ENCODE measurements at places on chromosomes 1 and 21.

GRCh38 chr1:225451340-225451739 lies 23.5 kb upstream of the LBR start:
- DNase-seq = no peak

- no peak for DNase-seq
Measured at GRCh38 chr1:1122981-1123480, 7.1 kb upstream of the C1orf159 start.

- DNase-seq = no peak
Measured at GRCh38 chr1:46315669-46316403, 12.3 kb downstream of the UQCRH start.

DNA sequence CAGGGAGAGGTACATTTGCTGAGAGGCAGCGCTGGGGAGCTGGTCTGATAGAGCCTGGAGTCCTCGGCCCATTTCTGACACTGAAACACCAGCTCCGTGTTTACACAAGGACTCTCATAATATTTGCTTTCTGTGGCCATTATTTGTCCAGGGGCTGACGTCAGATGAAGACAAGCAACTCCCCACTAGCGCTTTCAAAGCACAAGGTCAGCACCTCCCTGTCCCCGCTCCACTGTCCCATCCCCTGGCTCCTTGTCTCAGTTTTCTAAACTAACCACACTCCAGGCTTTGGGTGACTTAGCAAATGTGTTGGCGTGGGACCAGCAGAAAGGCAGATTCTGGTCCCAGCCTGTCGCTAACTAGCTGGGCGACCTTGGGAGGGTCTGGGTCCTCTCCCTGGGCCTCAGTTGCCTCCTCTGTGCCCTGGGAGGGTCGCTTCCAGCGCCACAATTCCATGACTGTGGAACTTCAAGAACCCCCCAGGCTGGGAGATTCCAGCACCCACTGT lies 37.4 kb upstream of the ZBTB40 start:
- peak; percentile 93 for DNase-seq

- no peak for DNase-seq
Measured at GRCh38 chr1:77513839-77514763, 168.4 kb downstream of the ZZZ3 start.

DNA sequence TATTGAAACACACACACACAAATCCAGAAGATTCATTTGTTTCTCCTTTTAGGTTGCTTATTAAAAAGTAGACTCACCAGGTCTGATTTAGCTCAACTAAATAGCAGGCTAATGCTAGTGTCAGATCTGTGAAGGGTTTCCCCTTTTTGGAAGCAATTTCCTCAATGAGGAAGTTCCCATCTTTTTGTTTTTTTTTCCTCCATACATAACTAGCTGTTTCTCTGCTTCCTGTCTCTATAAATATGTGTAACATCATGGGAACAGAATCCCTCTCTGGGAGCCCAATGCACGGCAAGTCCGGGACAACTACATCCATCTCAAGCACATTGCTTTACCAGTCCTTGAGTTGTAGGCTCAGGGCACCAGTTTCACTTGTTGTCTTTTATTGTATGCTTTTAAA lies 1421.1 kb downstream of the PLA2G4A start:
- DNase-seq = no peak

- no peak for DNase-seq
Measured at GRCh38 chr1:213969958-213970555, 17.7 kb upstream of the PROX1 start.

DNA sequence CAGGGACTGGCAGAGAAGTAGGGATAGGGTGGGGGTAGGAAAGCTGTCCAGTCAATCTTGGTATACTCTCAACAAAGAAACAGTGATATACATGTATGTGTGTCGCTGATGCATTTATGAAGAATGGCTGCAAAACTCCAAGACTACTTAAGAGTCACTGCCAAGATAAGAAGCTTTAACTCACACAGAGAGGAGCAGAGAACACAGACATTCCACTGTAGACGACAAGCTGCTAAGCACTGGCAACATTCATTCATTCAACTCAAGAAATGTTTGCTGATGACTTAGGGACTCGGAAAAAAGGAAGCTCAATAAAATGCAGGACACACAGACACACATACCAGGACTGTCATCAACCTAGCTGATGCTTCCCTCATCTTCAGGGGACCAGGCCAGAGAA lies 5.5 kb downstream of the CTNNBIP1 start:
- no peak for DNase-seq

DNA sequence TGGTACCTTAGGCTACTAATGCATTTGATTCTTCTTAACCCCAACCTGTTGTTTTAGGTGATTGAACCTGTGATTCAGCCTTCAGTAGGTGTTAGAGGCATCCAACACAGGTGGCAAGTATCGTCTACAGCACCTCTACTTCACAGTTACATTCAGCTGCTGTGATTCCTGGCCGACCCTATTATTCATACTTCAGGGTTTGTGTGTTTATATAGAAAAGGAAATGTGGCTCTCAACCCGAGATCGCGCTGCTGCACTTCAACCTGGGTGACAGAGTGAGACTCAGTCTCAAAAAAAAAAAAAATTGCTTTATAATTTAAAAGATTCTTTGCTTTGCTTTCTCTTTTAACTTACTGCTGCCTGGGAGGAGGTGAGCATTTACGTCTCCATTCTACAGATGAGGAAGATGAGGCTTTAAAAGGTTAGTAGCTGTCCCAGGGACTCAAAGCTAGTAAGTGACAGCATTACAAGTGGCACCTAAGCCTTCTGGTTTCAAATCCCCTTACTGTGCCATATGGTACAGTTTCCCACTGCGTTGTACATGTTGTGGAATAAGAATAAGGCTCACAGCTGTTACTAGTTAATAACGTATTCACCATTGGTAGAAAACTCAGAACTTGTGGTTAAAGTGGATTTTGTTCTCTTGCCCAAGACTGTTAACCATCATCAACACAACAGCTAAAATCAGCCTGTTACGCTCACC lies 9.9 kb upstream of the GPR25 start:
- no peak for DNase-seq

GRCh38 chr21:42939582-42940413 lies 14.4 kb upstream of the ERVH48-1 start:
- DNase-seq = no peak

GRCh38 chr1:158806916-158807536 lies 24.1 kb upstream of the MNDA start:
- no peak for DNase-seq

- no peak for DNase-seq
Measured at GRCh38 chr1:186234976-186235686, 139.9 kb downstream of the TPR start.

DNA sequence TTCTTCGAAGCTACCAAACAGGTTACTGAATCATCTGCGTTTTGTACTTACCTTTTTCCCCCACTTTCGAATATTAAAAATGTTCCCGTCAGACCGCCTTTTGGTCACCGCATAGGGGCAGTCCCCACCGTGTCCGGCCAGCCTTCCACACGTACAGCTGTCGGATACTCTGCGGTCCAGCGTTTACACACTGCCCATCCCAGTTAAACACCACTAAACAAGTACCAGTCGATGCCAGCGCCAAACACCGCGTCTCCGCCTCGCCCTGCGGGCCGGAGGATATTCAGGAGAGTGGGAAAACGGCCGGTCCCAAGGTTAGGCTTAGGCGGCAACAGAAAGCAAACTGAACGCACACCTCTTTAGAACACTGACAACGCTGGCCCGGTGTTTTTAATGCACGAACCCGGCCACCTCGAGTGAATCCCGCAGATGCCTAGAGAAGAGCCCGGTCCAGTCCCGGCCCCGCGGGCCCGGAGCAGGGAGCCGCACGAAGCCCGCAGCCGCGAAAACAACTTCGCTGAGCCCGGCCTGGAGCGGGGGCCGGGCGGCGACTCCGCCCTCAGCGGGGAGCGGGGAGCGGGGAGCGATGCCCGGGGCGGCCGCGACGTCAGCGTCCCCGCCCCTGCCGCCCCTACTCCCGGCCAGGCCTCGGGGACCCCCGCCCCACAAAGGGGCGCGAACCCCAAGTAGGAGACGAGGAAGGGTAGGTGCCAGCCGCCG lies 730 bp upstream of the PHF13 start:
- no peak for DNase-seq

- DNase-seq = peak; percentile 84
Measured at GRCh38 chr21:41009398-41010100, 158.4 kb upstream of the BACE2 start.

- no peak for DNase-seq
Measured at GRCh38 chr1:85615586-85616363, 35.2 kb downstream of the CCN1 start.

GRCh38 chr1:30200161-30200560 lies 523.2 kb downstream of the MATN1 start:
- DNase-seq = no peak

- no peak for DNase-seq
Measured at GRCh38 chr1:170240409-170240808, 94.7 kb downstream of the NTMT2 start.

GRCh38 chr1:174676856-174677255 lies 229.1 kb downstream of the GPR52 start:
- DNase-seq = no peak

GRCh38 chr1:53822931-53823330 lies 15.2 kb downstream of the NDC1 start:
- DNase-seq = no peak

All from DMS153 (cell line).